ENCODE measurements at places on chromosomes 1 and 21.

GRCh38 chr1:76928522-76928921 is 61.2 kb downstream of the ST6GALNAC5 start:
- DNase-seq, result no peak

- DNase-seq, result peak; percentile 8
Observed at GRCh38 chr1:54850737-54851136, 36.3 kb downstream of the DHCR24 start.

DNA sequence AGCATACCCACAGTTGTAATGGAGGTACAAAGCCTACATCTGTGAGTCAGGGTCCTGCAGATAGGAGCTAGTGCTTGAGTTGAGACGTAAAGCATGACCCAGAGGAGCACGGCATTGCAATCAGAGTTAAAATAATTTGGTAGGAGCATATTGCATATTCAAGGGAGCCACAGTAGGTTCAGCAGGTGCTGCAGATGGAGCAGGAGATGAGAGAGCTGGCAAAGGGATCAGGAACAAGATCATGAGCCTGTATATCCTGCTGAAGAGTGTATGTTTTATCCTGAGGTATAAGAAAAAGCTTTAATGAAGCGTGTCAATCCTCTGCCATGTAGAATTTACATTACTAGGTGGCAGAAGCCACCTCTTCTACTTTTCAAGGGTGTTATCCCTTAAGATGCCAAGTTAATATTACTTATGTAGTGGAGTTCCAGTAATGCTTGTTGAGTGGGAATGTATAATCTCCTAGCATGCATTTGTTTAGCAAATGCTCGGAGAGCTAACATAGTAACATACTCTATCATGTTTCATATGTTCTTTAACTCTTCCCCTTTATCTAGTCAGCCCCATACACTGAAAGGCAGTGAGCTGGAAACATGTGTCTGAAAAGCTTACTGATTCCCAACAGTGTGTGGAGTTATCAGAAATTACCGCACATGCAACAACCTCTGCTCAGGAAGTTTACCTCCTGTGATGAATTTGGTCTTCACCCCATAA is 300.3 kb downstream of the GRIK1 start:
- DNase-seq, result no peak

DNA sequence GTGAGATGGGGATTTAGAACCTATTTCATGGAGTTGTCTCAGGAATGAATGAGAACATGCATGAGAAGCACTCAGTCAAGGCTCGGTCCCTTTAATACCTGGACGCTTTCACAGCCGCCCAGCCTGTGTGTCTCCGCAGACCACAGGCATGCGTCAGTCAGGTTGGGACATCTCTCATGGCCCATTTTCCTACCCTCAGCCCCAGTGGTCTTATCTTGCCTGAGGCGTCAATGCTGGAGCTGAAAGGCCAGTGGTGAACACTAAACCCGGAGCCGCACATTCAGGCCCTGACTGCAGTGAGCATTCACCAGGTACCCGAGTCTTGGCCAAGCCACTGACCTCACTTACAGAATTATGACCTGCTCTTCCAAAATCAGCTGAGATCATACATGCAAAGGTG is 263.2 kb upstream of the RAB4A start:
- DNase-seq, result no peak

DNA sequence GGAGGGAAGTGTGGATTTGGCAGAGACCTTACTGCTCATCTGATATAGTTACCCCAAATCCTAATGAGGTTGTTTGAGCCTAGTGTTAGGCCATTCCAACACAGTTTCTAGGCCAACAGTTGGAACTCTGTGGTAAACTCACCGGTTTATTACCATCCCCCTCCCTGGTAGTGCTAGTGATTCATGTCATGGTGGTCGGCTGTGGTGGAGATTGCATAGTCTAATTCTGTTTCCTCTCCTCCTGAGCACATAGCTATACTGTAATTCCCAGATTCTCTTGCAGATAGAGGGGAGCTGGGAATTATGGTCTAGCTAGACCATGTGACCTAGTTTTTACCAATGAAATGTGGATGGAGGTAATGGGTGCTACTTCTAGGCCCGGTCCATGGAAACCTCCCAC is 123.7 kb upstream of the KIF26B start:
- no peak for DNase-seq

DNA sequence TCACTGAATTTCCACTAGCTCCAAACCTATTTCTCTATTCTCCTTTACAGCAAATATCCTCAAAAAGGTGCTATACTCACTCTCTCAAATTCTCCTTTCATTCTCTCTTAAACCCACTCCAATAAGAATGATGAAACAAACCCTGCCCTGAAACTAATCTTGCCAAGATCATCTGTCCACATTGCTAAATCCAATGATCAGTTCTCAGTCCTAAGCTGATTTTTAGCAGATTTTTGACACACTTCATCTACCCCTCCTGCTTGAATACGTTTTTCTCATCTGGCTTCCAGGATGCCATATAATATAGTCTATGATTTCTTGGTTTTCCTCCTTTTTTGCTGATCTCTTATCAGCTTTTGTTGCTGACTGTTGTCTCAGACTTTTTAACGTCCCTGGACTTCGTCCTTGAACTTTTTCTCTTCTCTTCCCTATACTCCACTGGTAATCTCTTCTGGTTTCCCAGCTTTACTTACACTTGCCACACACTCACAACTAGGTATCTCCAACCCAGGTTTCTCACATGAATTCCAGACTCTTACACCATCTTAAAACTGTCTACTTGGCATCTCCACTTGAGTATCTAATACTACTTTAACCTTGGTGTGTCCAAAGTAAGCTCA is 35.3 kb downstream of the RERE start:
- DNase-seq, result no peak

DNA sequence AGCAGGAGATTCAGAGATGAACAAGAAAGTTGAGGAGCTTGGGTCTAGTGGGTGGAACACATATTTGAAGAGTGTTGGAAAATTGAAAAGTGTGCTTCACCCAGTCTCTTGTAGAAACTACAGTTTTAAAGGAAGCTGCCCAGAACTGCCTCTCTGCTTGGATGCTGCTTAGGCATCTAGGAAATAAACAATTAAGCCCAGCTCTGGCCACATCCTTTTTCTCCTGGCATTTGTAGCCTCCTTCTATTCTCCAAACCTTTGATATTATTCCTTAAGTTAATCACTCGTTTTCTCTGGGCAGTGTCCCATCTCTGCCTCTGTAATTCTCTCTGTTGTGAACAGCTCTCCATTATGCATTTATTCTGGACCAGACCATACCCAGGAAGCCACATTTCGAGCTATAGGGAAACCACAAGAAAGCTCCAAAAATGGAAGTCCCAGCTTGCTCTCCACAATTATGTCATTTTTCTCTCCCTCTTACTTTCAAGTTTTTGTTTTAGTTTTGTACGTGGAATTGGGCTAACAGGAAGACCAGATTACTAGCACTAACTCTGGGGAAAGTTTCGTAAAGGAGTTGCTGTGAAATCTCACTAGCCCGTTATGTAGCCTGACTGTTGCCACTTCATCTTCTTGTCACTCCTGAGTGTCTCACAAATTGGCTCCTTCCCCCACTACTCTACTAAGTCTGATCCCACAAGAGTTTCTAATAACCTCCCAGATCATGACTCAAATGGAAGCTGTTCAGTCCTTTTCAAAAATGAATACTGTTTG is 102.2 kb downstream of the NTMT2 start:
- no peak for DNase-seq

GRCh38 chr21:33157303-33157702 is 72.4 kb upstream of the IFNAR2 start:
- DNase-seq, result no peak

All from CD14-positive monocyte (primary cell).